ENCODE measurements at places on chromosomes 1 and 21.

DNA sequence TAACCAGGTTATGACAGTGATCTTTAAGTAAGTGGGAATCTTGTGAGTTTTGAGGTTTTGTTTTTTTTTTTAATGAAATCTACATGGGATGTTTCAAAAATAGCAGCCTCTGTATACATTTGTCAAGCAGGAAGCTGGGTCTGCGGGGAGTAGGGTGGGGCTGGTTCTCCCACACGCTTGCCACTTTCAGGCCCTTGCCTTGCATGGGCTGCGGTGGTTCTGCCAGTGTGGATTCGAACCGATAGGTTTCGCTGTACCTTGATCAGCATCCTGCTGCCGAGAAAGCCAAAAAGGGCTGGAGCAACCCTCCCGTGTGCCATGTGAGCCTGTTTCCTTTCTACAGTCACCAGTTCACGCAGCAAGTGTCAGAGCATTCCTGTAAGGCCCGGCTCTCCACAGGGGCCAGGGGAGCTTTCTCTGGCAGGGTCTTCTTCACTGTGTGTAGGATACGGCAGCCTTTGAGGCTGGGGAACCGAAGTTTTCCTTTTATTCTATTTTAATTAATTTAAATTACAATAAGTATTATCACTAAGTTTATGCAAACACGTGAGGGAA lies 79.2 kb upstream of the SAMD11 start:
- DNase-seq, result no peak

- DNase-seq, result peak; percentile 28
These were observed 11.6 kb upstream of the KCNJ15 start for GRCh38 chr21:38244885-38245869.

GRCh38 chr1:170071378-170071777 lies 3.1 kb downstream of the KIFAP3 start:
- DNase-seq, result no peak

DNA sequence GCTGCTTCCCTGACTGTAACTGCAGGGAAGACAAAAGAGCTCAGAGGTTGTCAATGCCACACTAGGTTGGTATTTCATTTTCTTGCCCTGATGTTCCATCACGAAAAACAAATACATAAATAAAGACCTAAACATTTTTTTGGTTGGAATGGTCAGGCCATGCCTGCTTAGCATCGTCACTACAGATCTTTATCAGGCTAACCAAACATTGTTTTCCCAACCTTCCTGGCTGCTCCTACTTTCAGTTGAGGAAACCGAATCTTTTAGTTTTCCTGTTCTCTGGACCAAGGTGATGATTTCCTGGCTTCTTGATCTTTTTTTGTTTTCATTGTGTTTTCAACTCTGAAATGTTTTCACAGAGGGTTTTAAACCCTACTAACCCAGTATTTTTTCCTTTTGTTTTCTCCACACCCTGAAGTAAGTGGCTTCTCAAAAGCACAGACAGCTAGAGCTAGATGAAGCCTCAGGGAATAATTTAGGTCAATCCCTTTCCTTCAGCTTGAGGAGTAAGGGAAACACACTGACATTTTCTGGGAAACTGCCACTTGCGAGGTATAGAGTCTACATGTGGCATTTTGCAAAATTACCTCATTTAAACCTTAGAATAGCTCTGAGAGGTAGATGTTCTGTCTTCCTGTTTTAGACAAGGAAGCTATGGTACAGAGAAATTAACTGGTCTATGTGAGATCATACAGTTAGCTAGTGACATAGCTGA lies 67.2 kb upstream of the CNN3 start:
- DNase-seq, result no peak

GRCh38 chr21:45146306-45146705 lies 71.9 kb downstream of the ADARB1 start:
- no peak for DNase-seq

DNA sequence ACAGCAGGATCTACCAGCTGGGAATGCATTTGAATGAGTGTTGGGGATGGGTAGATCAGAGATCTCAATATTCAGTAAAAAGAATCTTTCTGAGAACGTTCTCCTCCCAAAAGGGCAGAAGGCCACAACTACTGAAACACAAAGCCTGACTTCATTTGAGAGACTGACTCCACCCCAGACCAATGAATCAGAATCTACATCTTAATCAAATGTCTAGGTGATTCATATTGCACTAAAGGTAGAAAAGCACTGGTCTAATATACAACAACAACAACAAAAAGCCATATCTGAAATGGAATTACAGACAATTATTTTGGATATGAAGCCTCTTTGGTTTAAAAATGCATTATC lies 123.9 kb downstream of the SMYD3 start:
- DNase-seq, result no peak

DNA sequence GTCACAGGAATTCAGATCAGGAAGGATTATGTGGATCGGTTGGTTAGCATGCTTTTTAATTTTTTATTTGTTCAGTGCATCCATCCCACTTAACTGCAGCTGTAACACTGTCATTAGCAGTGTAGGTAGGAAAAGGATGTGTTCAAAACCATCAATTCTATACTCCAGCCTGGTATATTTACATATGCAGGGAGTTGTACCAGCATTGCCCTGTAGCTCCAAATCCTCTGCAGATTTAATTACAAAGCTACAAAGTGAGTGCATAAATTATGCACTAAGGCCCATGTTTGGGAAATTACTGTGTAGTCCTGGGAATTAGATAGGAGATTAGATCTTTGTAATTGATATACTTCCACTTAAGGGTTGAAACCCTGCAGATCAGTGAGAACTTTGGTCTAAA lies 15.9 kb upstream of the OSBPL9 start:
- no peak for DNase-seq

DNA sequence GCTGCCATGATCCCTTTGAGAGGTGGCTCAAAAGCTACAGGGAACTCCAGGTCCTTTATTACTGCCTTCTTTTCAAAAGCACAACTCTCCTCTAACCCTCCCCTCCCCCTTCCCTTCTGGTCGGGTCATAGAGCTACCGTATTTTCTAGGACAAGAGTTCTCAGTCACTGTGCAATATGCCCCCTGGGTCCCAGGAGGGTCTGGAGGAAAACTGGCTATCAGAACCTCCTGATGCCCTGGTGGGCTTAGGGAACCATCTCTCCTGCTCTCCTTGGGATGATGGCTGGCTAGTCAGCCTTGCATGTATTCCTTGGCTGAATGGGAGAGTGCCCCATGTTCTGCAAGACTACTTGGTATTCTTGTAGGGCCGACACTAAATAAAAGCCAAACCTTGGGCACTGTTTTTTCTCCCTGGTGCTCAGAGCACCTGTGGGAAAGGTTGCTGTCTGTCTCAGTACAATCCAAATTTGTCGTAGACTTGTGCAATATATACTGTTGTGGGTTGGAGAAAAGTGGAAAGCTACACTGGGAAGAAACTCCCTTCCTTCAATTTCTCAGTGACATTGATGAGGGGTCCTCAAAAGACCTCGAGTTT lies 3.1 kb downstream of the BTG2 start:
- DNase-seq, result no peak

DNA sequence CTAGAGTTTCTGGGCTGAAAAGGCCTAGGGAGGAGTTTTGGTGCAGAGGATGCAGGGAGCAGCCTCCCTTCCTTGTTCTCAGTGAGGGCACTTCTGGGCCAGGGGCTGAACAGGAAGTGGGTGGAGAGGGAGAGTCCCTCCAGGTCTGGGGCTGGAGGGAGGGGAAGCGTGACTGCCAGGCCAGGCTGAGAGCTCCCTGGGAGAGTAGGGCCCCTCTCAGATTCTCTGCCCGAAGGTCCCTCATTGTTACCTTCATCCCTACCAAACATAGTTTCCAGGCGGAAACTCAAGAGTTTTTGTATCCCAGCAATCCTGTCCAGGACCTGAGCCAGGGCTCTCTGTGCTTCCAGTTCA lies 36.8 kb downstream of the CITED4 start:
- DNase-seq, result no peak

GRCh38 chr1:161970633-161971032 lies 53.0 kb downstream of the OLFML2B start:
- no peak for DNase-seq

GRCh38 chr1:225941942-225942222 lies 862 bp upstream of the LEFTY2 start:
- no peak for DNase-seq

- DNase-seq, result peak; percentile 63
These were observed at the start of gene HENMT1 for GRCh38 chr1:108661030-108661609. TSS of gene HENMT1 (minus strand) at chr1:108661093. CDS start at chr1:108659884, 1,209 bp downstream.

DNA sequence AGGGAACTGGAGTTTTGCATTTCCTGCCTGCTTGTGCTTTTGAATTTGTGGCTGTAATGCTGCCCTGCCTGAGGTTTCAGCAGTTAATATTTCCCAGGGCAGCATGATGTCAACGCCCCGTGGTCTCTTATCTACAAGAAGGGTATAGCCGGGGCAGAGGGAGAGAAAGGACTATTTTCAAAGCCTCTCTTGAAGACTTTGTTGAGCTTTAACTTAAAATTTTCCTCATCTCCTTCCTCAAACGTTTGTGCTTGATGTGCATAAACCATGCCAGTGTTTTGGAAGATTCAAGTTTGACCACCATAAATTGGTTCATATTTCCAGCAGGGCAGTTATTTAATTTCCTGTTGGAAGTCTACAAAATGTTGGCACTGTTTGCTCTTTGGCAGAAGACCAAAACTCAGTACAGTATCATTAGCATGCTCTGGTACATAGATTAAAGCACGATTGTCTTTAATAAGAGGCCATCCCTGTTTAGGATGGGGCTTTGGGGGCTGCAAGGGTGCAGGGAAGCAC lies 43.4 kb downstream of the ROR1 start:
- DNase-seq, result no peak

GRCh38 chr21:46222436-46223116 lies 6.0 kb downstream of the LSS start:
- no peak for DNase-seq

DNA sequence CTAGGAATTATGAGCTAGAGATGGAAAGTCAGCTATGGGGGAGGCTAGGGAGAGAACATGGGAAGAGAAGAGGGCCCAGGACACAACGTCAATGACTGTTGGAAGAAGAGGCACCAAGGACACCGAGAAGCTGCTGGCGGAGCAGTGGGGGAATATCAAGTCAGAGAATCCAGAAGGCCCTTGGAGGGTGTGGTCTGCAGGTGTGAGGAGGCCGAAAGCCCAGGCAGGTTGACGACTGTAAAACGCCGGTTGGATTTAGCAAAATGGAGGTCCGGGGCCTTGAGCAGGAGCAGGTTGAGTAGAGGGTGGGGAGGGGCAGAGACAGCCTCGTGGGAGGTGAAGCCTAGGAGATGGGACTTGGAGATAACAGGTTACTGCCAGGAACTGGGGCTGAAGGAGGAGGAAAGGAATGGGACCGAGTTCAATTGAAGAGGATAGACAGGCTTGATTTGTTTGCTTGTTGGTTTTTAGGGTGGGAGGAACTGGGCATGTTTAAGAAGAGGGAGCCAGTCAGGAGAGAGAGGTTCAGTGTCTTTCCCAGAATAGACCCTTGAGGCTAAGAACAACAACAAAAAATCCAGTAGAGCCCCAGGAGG lies 35.1 kb downstream of the EDN2 start:
- no peak for DNase-seq

GRCh38 chr1:90836345-90836679 lies 119.2 kb upstream of the BARHL2 start:
- no peak for DNase-seq

DNA sequence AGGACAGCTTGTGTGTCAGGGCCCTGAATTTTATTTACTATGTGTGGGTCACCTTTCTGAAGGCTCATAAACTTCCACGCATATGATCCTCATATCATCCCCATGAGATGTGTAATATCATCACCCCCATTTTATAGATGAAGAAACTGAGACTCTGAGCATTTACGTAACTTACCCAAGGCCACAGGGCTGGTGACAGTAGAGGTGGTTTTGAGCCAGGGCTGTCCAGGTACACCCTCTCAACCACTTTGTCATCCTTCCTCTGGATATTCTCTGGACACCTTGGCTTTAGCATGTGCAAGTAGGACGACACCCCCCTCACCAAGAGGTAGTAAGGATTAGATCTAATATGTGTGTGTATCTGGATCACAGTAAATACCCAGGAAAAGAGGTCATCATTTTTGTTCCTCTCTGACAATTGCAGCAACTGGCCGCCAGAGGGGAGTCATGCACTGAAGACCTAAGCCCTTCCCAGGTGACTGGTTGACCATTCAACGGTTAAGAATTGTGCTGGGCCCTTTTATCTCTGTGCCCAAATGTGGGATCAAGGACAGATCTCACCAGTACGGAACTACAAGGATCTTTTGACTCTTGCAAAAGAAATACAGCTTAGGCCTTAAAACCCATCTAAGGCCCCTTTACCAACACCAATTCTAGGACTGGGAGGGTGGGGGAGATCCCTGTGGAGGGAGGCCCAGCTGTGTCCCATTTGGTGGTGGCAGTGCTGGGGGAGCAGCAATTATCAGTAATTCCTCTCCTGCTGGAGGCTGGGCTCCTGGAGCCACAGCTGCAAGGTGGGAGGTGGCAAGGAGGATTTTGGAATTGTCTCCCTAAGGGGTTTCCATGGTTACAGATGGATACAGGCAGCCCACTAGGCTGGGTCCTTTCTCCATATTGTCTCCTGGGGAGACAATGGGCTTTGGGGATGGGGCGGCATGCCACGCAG lies 13.7 kb upstream of the E2F2 start:
- DNase-seq, result peak; percentile 54

DNA sequence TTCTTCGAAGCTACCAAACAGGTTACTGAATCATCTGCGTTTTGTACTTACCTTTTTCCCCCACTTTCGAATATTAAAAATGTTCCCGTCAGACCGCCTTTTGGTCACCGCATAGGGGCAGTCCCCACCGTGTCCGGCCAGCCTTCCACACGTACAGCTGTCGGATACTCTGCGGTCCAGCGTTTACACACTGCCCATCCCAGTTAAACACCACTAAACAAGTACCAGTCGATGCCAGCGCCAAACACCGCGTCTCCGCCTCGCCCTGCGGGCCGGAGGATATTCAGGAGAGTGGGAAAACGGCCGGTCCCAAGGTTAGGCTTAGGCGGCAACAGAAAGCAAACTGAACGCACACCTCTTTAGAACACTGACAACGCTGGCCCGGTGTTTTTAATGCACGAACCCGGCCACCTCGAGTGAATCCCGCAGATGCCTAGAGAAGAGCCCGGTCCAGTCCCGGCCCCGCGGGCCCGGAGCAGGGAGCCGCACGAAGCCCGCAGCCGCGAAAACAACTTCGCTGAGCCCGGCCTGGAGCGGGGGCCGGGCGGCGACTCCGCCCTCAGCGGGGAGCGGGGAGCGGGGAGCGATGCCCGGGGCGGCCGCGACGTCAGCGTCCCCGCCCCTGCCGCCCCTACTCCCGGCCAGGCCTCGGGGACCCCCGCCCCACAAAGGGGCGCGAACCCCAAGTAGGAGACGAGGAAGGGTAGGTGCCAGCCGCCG lies 730 bp upstream of the PHF13 start:
- DNase-seq, result no peak

GRCh38 chr1:197937892-197938291 lies 20.7 kb downstream of the LHX9 start:
- DNase-seq, result no peak
